Amniotic epithelial cell (primary cell): ENCODE measurements at places on chromosomes 4 and X.

GRCh38 chr4:10006231-10006600 lies 15.1 kb downstream of the SLC2A9 start:
- no peak for DNase-seq

DNA sequence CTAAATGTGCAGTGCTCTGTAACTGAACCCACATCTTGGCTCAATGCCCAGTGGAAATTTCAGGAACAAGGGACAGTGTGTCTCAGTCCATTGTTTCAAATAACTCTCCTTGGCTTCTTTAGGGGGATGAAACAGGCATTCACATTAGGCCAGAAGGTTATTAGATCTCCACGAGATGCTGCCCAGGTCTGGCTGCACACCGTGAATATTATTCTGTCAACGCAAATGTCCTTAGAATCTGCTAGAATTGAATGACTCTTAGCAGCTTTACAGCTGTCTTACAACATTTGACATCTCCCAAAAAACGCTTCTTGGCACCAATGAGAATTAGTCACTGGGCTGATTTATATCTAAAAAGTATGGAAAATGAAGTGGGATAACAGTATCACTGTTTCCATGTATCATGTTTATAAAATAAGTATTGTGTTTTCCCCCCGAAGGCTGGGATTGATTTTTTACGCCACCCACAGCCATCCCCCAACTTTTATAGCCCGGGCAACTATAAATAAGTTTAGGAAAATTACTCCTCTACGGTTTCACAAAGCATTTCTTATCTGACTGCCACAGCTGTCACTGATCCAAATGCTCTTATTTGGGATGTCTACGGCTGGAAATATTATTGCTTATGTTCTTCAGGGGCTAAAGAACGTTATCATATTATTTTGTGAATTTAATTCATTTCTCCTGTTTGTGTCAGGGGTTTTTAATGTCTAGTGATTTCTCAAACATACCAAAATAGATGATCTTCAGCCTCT lies 559.7 kb upstream of the FAT1 start:
- peak; percentile 7 for DNase-seq

- peak; percentile 37 for DNase-seq
Measured at GRCh38 chr4:123661080-123661737, 264.6 kb downstream of the SPRY1 start.

- peak; percentile 67 for DNase-seq
Measured at GRCh38 chr4:161546902-161547301, 616.9 kb downstream of the FSTL5 start.

DNA sequence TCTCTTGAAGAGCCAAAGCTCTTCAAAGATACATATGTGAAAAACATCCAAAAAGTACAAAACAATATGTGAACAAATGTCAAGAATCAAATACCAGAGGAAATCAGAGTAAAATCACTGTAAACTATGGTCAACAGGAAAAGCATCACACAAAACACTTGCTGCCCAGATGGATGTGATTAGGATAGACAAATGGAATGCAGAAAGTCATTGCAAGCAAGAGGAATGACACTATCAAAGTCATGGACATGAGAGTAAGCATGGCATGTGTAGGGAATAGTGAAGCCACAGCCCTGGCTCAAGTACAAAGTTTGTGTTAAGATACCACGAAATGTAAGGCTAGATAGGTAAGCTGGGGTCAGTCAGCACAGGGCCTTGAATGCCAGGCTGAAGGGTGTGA lies 37.7 kb downstream of the CLDN2 start:
- no peak for DNase-seq

GRCh38 chr4:24497221-24497620 lies 87.1 kb downstream of the DHX15 start:
- no peak for DNase-seq

DNA sequence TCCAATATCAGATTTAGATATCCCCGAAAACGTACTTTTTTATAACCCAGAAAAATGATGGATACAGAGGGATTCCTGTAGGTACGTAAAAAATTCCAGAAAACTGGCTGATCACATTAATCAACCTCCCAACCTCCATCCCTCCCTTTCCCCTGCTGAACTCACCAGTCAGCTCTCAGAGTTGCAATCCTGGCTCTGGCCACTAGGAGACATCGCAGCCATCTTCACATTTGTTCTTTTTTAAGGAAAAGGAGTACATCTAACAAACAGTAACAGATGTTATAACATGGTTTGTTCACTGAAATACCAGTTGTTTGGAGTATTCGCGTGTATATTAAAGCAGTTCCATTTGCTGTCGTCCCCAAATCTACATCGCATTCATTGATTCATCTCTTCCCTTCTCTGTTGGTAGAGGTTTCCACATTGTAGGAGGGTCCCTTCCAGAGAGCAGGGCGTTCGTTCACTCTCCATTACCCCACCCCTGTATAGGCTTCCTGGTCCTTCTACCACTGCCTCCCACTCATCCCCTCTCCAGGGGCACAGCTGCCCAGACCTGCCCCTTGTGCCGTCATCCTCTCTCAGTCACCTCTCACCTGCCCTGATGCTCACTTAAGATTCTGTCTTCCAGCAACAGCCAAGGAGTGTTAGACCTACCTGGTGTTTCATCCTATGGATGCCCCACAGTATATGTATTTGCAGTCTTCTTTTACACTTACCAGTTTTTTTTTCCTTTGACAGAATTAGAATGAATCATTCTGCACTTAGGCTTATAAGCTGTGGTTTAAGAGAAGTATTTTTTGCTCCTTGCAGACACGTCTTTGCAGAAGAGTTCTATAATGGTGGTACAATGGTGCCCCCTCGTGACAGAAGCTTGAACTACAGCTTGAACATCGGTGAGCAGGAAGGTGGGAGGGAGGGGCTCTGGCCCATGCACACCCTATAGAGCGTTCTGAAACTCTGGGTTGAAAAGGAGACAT lies 36.8 kb upstream of the RAB40AL start:
- peak; percentile 71 for DNase-seq

DNA sequence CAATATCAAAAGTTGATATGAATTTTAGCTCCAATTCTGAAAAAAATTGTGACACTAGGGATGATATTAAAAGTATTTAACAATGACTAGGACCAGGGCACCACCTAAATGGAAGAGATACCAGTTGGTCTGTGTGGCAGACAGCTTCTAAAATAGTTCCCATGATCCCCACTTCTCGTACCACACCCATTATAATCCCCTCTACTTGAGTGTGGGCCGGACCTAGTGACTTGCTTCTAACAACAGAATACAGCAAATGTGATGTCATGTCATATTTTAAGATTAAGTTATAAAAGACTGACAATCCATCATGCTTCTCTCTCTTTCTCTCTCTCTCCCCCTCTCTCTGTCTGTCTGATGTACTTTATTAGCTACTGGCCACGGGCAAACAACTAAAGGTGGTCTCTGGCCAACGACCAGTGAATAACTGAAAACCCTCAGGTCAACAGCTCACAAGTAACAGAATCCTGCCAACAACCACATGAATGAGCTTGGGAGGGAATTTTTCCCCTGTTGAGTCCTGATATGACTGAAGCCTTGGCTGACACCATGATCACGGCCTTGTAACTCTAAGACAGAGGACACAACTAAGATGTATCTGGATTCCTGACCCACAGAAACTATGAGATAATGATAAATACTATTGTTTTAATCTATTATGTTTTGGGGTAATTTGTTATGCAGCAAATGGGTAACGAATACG lies 34.4 kb downstream of the FAM13A start:
- DNase-seq, result no peak

- peak; percentile 47 for DNase-seq
Measured at GRCh38 chrX:40104630-40104984, 6.8 kb upstream of the BCOR start.

DNA sequence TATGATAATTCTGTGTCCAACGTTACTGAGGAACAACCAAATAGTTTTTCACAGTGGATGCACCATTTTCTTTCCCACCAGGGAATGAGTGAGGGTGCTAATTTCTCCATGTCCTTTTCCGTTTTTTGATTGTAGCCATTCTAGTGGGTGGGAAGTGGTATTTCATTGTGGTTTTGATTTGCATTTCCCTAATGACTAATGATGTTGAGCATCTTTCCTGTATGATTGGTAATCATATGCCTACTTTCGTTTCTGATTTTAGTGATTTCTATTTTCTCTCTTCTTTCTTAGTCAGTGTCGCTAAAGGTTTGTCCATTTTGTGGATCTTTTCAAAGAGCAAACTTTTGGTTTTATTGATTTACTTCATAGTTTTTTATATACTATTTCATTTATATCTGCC lies 32.1 kb upstream of the TEX13D start:
- DNase-seq, result no peak

DNA sequence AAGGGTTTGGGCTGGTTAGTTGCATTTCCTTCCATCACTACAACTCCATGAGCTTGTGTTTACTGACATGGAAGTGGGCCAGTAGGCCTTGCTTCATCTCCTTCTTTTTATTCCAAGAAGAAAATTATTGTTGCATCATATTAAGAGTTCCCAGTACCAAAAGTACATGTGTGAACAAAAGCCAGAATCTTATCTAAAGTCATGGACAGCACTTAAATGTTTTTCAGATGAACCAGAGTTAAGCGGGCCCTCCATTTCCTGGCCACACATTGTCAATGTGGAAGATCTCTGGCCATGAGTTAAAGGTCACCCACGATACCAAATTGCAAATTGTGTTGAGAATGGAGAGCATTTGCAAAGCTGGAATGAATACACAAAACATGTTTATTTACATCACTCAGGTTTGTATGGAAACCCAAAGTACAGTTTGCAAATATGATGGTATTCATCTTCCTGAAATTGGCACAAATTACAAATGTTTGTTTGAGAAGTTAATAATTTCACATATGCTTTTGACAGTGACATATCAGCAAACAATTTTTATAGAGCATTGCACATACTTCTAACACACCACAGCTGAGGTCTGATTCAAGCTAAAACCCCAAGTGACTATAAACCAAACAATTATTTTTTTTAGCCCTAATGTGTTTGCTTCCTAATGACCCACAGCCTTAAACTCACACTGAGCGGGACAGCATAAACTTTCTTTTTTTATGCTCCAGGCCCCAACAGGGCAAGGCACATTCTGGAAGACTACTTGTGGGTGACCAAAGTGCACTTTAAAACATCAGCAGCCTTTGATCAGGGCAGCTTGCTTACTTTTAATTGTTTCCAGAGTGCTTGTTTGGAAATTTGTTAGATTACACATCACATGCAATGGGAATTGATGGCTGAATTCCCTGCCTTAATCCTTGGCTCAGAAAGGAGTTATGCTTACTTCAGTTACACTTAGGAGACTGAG lies 502.9 kb upstream of the SLIT2 start:
- peak; percentile 96 for DNase-seq

GRCh38 chr4:1379801-1380331 lies 26.4 kb downstream of the NKX1-1 start:
- no peak for DNase-seq

DNA sequence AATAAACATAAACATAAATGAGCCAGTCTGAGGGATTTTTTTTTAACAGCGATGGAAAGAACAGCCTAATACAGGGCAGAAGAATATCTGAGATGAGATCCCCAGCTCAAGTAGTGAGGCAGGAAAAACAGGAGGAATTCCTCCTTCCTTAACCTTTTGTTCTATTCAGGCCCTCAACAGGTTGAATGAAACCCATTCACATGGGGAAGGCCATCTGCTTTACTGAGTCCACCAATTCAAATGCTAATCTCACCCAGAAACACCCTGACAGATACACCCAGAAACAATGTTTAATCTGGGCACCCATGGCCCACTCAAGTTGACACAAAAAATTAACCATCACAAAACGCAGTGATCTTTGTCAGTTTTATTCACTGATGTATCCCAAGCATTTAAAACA lies 45.5 kb downstream of the SMIM31 start:
- no peak for DNase-seq

GRCh38 chrX:2875798-2876399 lies 47.2 kb downstream of the GYG2 start:
- no peak for DNase-seq

DNA sequence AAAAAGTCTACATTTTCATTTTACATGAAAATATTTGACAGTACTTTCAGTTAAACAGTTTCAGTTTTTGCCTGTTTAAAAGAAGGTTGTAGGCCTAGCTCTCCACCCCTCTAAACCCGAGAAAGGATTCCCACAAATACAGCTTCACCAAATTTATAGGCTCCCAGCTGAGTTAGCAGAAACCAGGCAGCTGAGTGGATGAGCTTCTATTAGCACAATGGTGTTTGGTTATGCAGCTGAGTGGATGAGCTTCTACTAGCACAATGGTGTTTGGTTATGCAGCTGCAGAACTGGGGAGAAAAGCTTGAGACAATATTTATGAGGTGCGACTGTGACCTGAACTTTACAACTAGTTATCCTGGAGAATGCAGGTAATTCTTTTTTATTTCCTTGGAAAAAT lies 36.6 kb upstream of the PAQR3 start:
- DNase-seq, result no peak

GRCh38 chr4:110514889-110515479 lies 39.0 kb downstream of the ENPEP start:
- DNase-seq, result peak; percentile 25

- DNase-seq, result peak; percentile 2
Measured at GRCh38 chrX:53599781-53600396, 86.6 kb downstream of the HUWE1 start.

DNA sequence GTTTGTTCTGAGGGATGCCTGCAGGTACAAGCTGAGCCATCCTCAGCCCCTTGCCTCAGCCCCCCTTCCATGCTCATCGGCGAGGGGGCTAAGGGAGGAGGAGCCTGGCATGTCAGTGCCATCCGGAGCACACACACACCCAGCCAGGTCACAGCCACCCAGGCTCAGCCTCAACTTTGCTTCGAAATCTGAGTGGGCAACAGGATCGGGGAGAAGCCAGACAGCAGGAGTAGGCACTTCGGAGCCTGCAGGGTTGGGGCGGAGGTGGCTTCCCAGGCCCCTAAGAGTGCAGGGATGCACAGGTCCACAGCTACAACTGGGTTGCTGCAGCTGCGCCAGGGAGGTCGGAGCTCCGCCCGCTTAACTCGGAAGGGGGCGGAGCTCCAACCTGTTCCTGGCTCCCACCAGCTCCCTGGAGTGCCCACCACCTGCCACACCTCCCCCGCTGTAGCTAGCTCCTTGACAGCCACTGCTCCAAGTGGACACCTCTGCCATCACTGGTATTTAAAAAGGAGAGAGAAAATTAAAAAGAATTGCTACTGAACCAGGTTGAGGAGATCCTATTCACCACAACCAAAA lies 192.9 kb upstream of the GALNT7 start:
- no peak for DNase-seq

GRCh38 chr4:3022112-3022511 lies 52.2 kb downstream of the HTT-AS start:
- DNase-seq, result no peak

DNA sequence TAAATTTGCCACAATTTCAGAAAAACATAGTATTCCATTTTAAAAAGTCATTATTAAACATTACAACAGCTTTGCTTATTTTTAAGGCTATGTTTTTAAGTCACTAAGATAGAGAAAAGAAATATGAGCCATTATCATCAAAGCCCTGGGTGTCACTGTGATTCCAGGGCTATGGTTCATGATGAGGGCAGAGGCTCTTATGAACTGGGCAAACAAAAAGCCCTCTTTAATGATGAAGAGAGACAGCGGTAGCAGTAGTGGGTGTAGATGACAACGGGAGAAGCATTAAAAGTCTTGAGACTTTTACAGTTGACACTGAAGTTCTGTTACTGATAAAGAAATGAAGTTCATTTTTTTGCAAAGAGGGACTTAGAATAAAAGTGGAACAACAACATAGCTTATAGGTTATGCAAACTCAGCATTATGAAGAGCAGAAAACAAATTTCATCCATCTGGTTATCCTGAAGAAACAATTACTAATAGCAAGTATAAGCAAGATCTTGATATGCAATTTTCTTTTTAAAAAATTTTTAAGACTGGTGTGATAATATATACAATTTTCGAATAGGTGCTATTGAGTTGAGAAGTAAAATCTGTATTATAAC lies 202.7 kb upstream of the ETNPPL start:
- DNase-seq, result no peak
